H1 (cell line): ENCODE measurements at places on chromosomes 5 and 9.

GRCh38 chr9:130173666-130173983 lies 1.4 kb downstream of the NCS1 start:
- DNase-seq: no peak

GRCh38 chr5:151899399-151899798 lies 25.3 kb downstream of the GLRA1 start:
- no peak for DNase-seq

GRCh38 chr5:158947846-158948245 lies 151.9 kb downstream of the EBF1 start:
- DNase-seq: no peak

DNA sequence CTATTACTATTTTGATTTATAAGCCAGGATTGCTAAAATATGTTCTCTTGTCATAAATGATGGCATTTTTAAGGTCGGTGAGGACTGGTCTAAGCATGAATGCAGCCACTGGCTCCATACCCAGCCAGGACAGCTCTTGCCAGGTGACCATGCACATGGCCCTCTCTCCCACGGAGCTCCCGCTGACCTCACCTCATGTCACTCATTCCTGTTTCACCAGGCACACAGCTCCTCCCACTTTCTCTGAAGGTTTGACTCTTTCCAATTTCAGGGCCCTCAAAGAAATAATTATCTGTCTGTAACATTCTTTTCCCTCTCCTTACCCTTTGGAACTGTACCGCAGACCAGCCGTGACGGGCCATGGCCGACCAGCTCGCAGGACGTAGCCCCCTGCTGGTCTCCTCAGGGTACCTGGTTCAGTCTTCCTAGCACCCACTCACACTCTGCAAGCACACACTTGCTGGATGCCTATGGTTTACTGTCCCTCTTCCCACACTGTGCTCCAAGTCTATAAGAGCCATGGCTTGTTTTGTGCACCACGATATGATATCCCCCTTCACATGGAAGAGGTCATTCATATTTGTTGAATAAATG lies 72.5 kb downstream of the LIFR start:
- DNase-seq: no peak

DNA sequence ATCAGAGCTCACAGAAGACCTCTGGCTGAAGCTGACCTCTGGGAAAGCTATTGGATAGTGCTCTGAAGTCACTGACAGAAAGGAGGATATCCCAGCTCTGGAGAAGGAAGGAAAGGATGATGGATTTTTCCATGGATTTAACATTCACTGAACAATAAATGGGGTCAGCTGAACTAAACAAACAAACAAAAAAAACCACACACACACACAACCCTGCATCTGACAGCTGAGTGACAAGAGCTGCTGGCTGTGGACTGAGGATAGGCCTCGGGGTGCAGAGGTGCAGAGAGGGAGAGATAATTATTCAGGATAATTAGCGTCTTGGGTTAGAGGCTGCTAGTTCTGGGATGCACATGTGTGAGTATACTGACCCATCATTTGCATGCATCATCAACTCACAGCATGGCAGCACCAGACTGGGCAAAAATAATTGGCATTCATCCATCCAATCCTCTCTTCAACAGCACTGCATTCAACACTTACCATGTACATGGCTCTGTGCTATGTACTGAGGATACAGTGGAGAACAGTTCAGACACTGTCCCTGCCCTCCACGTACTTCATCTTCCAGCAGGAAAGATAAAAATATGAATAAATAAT lies 131.4 kb upstream of the TRIM32 start:
- DNase-seq: no peak

- DNase-seq: no peak
Observed at GRCh38 chr5:40124367-40124766, 555.3 kb upstream of the PTGER4 start.
